ENCODE measurements at places on chromosomes 1 and 21.

GRCh38 chr1:224615861-224616755, at the start of gene CNIH3:
CNIH3 (plus strand) TSS chr1:224616317; CDS start chr1:224617175, 858 bp downstream.
- DNase-seq: no peak

DNA sequence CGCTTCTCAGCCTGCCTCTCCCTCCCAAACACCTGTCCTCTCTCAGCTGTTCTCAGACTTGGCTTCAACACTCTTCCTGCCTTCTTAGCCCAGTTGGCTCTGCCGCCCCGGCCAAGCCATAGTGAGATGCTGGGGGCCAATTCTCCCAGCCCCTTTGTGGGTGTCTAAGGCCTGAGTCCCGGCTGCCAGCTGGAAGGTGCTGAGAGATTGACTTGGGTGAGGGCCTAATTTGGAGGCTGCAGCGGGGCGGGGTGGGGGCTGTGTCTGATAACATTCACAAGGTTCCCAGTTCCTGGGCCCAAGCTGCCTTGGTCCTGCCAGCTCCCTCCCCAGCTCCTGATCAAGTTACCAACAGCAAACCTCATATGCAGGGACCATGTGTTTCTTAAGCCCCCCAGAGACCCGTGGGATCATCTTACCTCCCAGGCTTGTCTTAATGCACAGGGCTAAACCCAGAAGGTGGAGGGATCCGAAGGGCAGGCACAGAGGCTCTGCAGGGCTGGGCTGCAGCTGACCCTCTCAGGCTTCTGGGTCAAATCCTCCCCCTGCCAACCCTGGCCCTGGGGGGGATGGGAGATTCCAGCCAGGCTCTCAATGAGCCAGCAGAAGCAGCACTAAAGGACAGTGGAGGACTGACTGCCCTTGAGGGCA, 9.8 kb downstream of the INKA2 start:
- no peak for DNase-seq

GRCh38 chr1:20073256-20073655, 3.3 kb downstream of the PLA2G5 start:
- no peak for DNase-seq

DNA sequence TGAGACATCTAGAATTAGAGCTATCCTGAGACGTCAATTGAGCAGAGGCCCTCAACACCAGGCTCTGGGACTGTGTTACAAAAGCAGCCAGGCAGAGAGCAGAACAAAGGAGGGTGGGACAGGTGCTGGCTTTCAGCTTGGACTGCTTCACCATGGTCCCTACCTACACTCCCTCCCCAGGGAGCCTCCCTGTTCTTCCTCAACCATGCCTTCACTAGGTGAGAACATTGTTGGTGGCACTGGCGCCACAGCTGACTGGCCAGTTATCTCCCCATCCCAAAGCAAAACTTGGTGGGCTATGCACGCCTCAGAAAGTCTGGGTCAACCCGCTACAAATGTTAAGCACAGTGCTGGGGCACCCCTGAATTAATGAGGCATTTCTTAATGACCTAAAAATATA, 87.8 kb downstream of the NMNAT2 start:
- DNase-seq: no peak

DNA sequence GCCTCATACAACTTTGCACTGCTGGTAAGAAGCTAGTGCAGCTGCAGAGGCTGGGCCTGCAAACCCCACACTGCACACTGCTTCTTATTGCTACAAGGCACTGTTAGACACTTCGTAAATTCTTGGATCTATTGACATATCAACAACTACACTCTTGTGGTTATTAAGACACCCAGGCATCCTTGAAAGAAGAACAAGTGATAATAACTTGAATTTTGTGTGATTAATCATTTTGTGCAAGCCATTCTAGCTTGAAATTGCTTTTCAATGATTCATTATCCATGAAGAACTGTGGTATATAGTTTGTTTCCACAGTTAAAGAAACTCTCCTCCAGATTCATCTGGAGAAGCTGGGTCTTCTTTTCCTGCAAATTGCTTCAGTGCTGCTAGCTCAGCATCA, 33.7 kb upstream of the IFI44L start:
- no peak for DNase-seq

DNA sequence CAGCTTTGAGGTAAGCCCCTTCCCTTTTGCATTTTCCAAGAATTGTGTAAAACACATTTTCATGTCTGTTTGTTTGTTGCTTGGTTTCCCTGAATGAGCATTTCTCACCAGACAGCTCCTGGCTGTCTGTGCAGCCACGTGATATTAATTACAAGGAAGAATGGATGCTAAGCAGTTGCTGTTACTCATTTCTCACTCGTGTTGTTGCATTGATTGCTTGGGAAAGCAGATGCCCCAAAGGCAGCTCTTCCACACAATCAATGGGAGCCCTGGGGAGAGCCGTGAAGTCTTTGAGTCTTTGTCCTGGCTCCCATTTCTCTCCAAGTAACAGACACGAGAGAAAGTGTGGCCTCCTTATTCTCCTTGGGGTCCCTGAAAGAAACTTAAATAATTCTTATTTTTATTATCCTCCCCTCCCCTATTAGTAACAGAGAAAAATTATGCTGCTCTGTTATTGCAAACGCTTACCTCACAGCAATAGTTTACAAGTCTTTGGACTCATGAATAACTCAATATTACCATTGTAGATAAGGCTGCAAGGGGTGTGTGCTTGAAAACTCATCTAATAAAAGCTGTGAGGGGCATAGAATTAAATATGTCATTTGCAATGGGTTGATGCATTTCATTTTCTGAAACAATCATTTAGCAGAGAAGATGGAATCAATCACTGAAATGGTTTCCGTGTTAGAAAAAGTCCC, 127.7 kb upstream of the CAMK1G start:
- no peak for DNase-seq

DNA sequence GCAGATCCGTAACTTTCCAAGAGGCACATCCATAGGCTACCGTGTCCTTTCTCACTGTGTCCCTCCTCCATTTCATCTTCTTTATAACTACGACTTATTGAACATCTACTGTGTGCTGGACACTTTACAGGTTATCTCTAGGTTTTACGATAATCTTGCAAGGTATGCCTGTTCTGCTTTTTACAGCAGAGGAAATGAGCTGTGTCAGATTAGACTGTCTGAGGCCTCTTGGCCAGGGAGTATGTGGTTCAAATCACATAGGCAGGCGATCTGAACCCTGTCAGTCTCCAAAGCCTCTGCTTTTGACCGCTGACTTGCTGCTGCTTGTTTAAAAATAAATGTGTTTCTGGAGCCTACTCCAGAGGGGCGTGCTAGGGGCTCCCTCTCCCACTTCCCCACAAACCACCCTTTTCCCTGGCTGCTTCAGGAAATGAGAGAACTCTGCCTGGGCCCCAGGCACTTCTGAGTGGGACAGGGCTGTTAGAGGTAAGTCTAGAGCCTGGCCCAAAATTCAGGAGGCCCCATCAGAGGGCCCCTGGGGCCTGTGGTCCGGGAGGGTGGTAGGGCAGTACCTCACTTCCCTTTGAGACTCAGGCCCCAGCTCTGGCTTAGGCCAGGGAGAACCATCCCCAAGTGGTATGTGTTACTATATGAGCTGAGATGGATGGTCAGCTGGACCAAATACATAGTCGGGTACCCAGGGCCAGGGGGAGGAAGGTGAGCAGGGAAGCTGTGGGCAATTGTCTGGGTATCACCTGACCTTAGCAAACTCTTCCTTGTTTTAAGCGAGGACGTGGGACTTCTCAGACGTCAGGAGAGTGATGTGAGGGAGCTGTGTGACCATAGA, 4.4 kb downstream of the PSEN2 start:
- DNase-seq: no peak

DNA sequence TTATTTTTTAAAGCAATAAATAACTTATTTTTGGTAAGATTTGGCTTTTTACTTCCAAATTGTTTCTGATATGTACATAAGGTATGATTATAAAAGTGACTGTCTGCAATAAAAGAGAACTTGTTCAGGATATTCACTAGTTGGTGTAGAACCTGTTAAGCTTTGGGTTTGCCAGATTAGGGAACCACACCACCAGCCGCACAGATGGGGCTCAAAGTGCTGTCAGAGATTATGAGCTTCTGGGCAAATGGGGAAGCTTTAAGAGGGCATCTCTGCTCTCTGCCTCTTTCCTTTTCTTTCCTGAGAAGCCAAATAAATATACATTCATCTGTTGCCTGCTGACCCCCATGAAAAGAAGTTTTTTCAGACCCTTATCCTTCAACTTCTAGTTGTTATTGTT, 25.4 kb downstream of the IVNS1ABP start:
- DNase-seq: no peak

GRCh38 chr1:168759077-168759476, 30.1 kb upstream of the DPT start:
- no peak for DNase-seq

DNA sequence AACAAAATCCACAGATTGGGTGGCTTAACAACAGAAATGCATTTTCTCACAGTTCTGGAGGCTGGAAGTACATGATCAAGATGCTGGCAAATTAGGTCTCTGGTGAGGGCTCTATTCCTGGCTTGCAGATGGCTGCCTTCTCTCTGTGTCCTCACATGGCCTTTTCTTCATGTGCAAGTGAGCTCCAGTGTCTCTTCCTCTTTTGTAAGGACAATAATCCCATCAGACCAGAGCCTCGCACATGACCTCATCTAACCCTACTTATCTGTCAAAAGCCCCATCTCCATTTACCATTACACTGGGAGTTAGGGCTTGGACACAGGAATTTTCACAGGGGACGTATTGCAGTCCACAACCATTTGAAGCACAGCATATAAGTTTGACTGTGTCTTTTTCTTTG, 181.6 kb downstream of the NEGR1 start:
- DNase-seq: no peak

DNA sequence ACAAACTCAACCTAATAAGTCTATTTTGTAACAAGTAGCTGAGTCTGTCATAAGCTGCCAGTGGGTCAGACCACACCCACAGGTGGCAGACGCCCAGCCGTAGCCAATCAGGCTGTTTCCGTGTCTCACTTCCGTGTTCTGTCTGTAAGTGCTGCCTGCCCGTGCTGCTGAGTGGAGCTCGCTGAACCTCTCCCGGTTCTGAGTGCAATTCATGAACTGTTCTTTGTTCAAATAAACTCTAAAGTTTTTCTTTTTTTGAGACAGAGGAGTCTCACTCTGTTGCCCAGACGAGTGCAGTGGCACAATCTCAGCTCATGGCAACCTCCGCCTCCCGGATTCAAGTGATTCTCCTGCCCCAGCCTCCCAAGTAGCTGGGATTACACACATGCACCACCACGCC, 25.1 kb downstream of the POFUT2 start:
- DNase-seq: no peak

DNA sequence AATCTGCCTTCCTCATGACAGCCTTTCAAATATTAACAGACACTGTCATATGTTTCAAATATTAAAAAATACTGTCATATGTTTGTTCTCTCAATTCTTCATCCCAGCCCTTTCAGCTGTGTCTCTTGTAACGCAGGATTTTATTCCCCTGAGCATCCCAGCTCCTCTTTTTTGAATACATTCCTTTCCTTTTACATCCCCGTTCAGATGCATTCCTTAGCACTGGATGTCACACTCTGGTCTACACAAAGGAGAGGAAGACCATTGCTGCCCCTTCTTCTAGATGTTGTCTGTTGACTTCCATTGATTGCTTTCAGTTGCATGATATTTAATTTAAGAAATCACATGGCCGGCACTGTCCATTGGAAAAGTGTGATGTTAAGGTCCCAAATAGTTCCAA, 117.4 kb upstream of the PAXBP1 start:
- no peak for DNase-seq

DNA sequence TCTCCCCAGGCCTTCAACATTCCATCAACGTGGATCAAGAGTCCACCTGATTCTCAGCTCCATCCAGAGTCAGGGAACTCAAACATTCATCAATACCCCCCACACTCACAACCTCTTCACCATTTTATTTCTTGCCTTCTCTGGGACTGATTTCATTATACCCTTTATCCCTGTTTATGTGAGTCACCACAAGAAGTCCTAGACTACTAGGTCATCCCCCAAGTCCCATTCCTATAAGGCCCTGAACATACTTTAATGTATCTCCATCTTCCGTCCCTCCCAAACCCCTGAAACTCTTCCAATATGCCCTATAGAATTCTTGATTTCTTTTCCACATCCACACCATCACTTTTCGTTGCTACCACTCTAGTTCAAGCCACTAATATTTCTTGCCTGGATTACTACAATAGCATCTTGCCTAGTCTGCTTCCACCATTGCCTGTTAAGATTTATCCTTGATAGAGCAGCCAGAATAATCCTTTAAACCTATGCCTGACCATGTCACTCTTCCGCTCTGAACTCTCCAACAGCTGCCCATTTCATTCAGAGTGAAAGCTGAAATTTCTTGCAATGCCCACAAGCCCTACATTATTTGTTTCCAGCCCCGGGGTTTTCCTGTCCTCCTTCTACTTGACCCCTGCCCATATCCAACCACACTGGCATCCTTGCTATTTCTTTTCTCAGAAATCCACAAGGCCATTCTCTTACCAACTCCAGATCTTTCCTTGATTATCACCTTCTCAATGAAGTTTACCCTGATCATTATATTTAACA, 9.4 kb upstream of the SAMD13 start:
- DNase-seq: no peak

- DNase-seq: no peak
These were observed 98.6 kb downstream of the ADGRL2 start for GRCh38 chr1:81899214-81899821.

- DNase-seq: no peak
These were observed 186.6 kb downstream of the AK5 start for GRCh38 chr1:77468257-77468948.

GRCh38 chr1:114609026-114609425, 27.6 kb upstream of the BCAS2 start:
- no peak for DNase-seq

DNA sequence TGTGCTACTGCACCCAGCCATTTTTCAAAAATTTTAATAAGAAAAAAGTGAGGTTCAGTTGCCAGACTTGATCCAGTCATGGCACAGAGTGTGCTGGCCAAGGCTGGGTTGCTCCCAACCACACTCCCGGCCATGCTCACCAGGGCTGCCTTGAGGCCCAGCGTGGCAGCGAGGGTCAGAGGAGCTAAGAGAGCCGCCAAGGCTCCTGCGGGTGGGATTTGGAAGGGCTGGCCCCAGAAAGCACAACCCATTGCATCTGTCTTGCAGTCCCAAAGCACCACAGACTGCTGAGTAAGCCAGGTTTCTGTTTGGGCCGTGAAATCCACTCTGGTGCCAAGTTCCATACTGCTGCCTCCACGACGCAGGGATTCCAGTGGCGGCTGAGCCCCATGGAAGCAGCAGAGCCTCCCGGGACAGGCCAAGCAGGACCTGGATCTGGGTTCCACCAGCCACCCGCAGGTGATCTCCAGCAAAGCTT, 22.6 kb downstream of the ZBTB17 start:
- DNase-seq: no peak

- DNase-seq: no peak
These were observed 129.2 kb downstream of the ADAMTS1 start for GRCh38 chr21:26715878-26716506.

DNA sequence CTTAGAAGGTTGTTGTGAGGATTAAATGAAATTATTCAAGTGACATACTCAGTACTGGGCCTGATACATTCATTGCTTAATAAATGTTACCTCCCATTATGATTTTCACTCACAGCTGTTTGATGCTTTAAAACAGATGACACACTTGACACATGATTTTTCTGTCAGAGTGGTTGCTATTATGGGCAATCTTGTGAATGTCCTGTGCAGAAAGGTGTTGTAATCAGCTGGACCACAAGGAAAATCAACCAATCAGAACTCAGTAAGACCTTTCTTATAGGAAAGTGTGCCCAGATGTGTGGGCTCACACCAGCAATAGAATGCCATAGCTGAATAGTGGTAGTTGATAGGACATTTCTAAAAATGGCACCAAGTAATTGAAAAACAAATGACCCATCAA, 23.5 kb downstream of the GJA5 start:
- no peak for DNase-seq

All from AG09319 (cell line).